ENCODE measurements at places on chromosomes 5 and 9.

DNA sequence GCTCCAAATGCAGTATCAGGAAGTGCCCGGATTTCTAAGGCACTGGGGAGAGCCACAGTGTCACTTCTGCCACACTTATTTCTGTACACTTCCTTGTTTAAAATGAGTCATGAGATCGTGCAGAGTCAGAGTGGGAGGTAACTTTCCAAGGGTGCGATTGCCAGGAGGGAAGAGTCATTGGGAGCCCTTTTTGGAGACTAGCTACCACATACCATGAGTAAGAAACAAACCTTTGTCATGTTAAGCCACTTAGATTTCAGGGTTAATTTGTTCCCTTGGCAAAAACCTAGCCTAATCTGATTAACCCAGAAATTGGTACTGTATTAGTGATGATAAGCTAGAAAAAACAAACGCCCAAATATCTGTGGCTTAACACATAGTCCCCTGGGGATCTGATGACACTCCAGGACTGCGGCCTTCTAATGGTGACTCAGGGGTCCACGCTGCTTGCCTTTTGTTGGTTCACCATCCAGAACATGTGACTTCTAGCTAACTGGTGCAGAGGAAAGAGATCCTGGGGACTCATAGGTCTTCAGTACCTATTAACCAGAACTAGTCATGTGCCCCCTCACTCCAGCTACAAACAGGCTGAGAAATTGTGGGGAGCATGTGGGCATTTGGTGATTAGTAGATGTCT is 48.6 kb upstream of the TLE1 start:
- peak; percentile 61 for DNase-seq

DNA sequence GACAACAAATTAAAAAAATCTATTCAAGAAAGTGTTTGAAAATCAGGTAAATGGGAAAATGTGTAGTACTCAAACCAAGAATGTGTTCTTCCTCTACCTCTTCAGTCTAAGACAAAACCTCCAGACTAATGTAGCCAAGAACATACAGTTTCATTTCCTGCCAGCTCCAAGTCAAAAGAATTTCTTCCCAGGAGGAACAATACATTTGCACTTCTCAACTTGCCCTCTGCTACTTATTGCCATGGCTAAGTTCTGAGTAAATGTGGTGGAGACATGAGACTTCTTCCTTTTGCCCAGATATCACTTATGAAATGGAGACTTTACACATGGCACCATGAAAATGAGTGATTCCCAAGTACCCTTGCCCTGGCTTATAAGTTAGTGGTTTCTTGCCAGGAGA is 2112.2 kb upstream of the C9orf72 start:
- DNase-seq, result no peak

GRCh38 chr5:1164696-1165630 is 36.4 kb upstream of the SLC6A19 start:
- no peak for DNase-seq

- no peak for DNase-seq
These were observed 158.6 kb upstream of the ALDH1B1 start for GRCh38 chr9:38233796-38234355.

- no peak for DNase-seq
These were observed 436.9 kb downstream of the MED10 start for GRCh38 chr5:5941486-5941885.

- DNase-seq, result no peak
These were observed 55.1 kb upstream of the SH3PXD2B start for GRCh38 chr5:172509405-172509781.

GRCh38 chr9:129934780-129935179 is 99.5 kb downstream of the USP20 start:
- DNase-seq, result no peak
